ENCODE measurements at places on chromosomes 4 and X.

DNA sequence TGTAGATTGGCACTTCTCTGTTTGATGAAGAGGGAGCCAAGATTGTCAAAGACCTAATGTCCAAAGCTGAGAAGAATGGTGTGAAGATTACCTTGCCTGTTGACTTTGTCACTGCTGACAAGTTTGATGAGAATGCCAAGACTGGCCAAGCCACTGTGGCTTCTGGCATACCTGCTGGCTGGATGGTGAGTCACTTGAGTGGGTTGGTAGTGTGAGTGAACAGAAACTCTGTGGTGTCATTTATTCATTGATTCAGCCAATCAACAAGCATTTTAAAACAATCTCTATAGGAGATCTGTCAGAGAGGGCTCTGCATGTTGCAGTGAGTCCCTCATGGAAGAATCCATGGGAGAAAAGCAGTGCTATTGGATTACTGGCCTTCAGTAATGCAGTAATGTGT lies 16.3 kb downstream of the TAF9B start:
- no peak for DNase-seq

DNA sequence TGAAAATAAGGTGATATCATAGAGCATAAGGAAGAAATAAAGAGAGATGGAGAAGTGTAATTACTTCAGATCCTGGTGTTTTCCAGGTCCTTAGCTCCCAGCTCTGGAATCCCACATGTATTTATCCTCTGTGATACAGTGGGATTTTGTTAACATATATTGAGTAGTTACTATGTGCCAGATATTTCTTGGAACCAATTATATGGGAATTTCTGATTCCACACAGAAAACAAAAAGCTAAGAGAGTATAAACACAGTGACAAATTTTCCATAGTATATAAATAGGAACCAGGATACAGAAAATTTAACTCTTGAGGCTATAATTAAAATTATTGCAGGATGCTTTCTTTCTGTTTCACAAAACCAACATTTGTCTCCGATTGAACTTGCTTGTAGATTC lies 1067.5 kb downstream of the PCDH7 start:
- no peak for DNase-seq

- DNase-seq = no peak
Observed at GRCh38 chrX:15653961-15654360, 10.6 kb downstream of the CLTRN start.

DNA sequence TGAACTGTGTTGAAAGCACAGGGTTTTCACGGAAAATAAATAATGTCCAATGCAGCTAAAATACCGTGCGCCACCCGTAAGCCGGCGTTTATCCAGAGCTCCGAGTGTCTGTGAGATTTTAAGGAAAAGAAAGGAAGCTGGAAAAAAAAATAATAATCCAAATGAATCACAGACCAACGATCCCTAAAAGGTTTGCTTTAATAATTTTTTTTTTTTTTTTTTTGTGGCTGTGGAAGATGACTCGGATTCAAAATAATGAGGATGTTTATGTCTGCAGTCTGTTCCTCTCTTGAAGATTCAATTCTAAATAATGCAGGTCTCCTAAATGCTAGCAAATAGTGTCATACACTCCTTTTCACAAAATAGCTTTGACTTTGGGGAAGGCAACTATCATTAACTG lies 84.6 kb upstream of the PPP2R3B start:
- DNase-seq = no peak

DNA sequence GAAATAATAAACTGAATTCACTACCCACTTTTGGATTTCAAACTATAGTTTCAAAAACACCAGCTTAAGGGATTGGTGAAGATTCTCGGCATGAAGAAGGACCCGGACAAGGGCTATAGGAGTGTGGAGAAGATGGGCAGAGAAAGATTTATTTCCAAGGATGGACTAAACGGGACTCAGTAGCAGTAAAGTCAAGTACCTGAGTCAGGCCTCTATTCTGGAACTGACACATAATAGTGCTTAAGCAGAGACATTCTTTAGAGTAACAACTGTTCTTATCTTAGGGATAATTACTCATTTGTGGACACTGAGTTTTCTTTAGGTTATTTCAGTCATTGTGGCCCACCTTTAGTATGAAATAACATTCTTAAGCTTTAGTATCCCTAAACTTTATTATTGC lies 134.6 kb downstream of the GATB start:
- DNase-seq = no peak

- peak; percentile 66 for DNase-seq
Observed at GRCh38 chrX:45903781-45904201, 641.4 kb downstream of the ZNF674 start.

- no peak for DNase-seq
Observed at GRCh38 chr4:39699687-39700409, 1.9 kb downstream of the UBE2K start.

- DNase-seq = no peak
Observed at GRCh38 chr4:82467471-82467870, 37.1 kb downstream of the ENOPH1 start.

DNA sequence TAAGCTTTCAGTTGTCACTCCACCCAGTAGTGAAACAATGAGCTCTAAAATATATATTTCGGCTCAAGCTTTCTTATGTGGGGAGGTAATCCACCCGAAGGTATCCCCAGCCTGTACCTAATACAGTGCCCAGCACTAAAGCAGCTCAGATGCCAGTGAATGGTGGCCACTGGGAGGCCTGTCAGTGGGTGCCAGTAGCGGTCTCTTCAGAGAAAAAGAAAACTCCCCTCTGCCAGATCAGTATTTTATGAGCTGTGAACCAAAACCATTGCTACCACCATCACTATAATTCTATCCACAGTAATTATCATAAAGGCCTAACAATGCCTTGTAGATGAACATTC lies 835 bp upstream of the NFKB1 start:
- no peak for DNase-seq

GRCh38 chrX:82813671-82814078 lies 694.4 kb upstream of the POU3F4 start:
- DNase-seq = no peak

DNA sequence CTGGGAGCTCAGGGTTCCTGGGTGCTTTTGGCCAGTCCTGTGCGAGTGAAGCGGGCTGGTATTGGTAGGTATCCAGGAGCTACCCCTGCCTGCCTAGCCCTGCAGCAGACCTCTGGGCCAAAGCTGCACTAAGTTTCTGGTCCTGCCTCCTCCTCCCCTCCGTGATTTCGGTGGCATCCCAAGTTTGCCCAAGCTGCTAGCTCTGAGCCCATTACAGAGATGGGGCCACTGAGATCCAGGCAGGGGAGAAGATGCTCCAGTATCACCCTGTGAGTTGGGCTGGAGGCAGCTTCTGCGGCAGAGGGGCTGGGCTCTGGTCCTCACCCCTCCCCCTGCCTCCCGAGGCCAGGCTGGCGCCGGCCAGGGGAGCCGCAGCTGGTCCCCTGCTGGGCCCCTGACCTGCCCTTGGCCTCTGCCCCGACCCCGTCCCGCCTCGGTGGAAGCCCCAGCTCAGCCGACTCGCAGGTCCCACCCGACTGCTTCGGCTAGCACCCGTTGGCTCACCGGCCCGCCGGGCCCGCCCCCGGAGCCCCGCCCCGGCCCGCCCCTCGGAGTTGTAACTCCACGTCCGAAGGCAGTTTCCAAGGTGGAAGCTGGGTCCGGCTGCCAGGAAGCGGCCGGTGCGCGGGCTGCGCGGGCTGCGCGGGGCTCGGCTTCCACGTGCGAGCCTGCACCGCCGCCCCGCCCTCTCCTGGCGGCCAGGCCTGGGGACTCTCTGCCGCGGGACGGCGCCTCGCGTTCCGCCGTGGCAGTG lies at the start of gene DUSP9:
TSS of gene DUSP9 (plus strand) at position 584 of the 754 bp plus-strand sequence. CDS start 751 bp downstream, outside the sequence.
- DNase-seq = no peak

GRCh38 chr4:45484740-45485139 lies 639.1 kb downstream of the GABRG1 start:
- DNase-seq = no peak

GRCh38 chr4:3364199-3364598 lies 71.4 kb downstream of the RGS12 start:
- no peak for DNase-seq

GRCh38 chrX:13502590-13502989 lies 66.8 kb upstream of the EGFL6 start:
- no peak for DNase-seq

GRCh38 chr4:16250661-16251365 lies 24.5 kb upstream of the TAPT1 start:
- no peak for DNase-seq

All from NCI-H2081 (cell line).